Jurkat, Clone E6-1 (cell line): ENCODE measurements at places on chromosomes 5 and 9.
A peak's percentile ranks its signal among the peaks of the same experiment; 100 is the strongest.

DNA sequence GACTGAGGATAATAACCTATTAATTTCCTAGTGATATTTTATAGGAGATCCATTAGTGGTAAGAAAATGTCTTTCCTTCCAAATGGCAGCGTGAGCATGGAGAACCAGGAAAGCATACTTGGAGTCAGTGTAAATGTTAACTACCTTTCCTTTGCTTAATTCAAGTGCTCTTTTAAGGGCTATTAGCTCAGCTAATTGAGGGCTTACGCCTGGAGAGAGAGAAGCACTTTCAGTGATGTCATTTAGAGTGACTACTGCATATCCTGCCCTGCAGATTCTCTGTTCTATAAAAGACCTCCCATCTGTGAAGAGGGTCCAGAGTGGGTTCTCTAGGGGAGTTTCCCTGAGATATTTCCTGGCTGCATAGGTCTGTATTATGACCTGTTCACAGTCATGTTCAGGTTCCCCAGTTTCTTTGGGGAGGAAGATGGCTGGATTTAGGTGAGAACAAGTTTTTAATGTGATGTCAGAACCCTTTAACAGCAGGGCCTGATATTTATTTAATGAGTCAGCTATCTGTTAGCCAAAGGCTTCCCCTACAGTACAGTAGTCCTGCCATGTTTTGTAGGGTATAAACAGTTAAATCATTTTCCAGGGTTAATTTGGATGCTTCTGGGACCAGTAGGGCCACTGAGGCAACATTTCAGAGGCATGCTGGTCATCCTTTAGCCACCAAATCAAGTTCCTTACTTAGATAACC lies 89.6 kb downstream of the TRIM36 start:
- no peak for DNase-seq

DNA sequence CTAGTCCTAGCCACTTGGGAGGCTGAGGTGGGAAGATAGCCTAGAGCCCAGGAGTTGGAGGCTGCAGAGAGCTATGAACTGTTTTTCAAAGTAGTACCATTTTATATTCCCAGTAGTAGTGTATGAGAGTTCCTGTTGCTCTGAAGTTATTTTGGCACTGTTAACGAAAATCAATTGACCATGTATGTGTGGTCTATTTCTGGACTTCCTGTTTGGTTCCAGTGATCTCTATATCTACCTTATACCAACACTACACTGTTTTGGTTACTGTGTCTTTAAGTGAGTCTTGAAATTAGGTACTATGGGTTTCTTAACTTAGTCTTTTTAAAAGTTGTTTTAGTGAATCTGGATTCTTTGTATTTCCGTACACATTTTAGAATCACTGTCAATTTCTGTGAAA lies 13.6 kb downstream of the SLF1 start:
- no peak for DNase-seq

DNA sequence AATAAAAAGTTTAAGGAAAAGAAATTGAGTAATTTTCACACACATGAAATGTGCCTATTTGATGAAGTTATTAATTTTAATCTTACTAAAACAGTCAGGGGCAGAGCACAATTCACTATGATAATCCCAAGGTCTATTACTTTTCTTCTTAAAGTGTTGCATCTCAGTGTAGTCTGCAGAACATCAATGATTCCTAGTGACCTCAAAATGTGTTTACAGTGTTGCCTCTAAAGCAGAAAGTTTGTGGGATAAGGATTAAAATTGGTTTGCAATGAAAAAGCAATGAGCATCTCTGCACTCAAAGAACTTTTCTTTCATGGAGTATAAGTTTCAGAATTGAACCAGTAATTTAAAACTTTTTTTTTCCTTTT lies 63.0 kb downstream of the CEP120 start:
- DNase-seq = no peak

- no peak for DNase-seq
Measured at GRCh38 chr9:110068212-110068611, 139.7 kb downstream of the C9orf152 start.

- no peak for DNase-seq
Measured at GRCh38 chr5:176538989-176539384, 1.8 kb upstream of the RNF44 start.

GRCh38 chr9:105254226-105254625 lies 9.8 kb downstream of the SLC44A1 start:
- DNase-seq = no peak

DNA sequence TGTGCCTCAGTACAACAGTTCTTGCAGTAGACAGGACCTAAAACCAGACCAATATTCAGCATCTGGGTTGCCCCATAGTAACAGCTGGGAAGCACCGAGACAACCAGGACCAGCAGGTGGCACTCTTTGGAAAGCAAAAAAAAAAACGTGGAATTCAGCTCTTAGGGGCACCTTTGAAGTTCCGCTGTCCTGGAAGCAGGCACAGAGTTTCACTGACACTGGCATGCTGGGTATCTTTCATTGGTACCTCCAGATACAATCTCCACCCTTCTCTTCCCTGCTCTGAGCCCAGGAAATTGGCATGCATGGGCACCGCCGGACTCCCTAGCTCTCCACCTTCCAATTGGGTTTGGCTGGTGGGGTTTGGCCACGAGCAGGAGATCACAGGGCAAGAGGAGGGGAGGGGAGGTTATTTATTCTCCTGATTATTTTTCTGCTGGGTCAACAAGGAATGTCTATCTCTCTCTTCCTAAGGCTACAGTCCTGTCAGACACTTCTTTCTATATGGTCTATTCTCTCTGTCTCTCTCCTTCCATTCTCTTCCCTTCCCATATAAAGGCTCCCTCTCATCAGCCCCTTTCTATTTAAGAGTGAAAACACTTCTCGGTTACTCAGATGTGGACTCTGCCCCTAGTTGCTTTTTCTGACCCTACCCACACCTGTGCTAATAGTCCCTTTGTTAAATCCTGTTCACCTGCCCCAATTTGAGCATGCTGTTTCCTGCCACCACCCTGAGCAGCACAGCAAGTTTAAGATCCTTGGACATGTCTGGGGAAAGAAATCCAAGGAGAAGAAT lies 1.9 kb upstream of the IDNK start:
- DNase-seq = peak; percentile 66

DNA sequence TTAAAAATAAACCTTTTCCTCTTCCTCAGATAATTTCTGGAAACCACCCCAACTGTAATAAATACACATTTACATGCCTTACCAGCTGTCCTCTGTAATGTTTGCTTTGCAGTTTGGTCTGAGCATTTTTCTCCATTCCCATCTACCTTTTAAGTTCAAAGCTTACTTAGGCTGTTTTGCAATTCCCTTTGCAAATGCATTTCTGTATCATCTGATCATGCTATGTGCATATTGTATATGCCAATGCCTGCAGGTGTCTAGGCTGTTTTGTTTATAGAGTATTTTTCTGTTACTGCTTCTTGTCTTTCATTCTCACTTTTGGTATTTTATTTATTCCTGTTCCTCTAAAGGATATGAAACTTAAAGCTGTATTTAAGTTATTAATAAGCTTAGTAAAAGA lies 86.3 kb downstream of the SLC44A1 start:
- DNase-seq = no peak

DNA sequence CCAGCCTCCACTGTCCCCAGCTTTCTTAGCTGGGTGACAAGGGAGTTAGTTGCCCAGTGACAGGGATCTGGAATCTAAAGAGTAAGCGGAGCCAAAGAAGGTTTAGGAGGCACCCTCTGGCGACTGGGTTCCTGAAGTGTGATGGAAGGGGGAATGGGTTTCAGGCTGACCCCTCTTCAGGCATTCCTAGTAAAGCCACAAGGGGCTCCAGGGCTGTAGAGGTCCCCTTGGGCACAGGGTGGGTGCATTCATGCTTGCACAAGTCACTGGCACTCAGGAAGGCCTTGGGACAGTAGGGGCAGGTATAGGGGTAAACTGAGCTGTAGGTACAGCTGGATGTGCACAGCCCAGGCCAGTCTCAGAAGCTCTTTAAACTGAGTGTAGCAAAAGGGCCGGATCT lies 74.2 kb downstream of the CPLANE1 start:
- DNase-seq = no peak

DNA sequence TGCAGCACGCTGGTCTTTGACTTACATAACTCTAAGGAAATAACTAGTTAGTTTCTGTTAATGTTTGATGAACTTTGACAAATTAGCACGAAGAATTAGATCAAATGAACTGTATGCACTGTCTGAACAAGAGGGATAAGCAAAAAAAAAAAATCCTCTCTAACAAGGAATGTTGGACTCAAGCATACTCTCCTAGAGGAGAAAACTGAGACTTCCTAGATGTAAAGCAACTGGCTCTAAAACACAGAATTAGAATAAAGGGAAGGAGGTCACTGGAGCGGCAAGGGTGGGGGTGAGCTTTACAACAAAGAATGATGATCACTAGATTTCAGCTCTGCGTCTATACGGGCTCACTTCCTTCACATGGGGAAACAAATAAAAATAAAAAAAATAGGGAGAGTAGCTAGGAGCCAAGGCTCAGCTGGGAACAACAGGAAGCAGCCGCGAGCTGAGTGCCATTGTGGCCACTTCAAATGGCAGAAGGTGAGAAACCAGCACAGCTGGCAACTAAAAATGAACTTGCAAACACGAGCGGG lies 48.7 kb upstream of the CEMIP2 start:
- DNase-seq = no peak

DNA sequence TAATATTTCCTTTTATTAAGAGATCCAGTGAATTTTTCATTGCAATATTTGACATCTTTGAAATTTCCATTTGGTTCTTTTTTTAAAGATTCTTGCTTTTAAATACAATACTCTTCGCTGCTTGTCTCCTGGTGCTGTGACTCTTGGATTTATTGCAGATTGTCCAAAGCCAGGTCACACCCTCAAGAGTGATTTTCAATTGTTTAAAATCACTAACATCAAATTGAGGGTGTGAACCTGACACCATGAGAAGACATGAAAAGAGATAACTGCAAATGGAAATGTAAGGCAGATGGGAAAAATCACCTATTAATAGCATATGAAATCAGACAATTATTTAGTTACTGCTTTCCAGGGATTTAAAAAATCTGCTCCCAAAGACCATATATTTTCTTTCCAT lies 42.6 kb downstream of the ANXA1 start:
- DNase-seq = no peak

GRCh38 chr9:117138231-117138630 lies 276.6 kb downstream of the ASTN2 start:
- no peak for DNase-seq

DNA sequence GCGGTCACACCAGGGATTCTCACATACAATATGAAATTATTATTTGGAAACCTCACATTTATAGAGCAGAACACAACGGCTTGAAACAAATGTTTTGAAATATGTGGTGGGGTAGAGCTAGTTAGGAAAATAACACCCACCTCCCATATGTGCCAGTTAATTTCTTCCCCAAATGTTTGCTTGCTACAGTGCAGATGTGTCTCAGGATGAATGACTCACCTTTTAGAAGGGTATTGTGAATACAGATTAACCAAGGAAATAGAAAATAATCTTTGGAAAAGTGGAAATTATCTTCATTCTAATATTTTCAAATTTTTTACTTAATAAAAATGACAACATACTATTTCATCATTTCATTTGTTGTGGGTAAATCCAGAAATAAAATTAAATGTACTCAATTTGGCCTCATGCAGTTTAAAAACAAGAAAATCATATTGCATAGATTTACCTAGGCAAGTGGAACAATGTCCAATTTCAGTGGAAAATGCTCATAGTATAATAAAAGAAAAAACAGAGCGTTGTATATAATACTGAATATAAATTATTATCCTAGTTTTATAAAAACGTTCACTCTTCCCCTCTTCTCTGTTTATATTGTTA lies 39.3 kb upstream of the RICTOR start:
- DNase-seq = no peak

GRCh38 chr5:157952374-157952685 lies 93.4 kb upstream of the CLINT1 start:
- no peak for DNase-seq

- peak; percentile 81 for DNase-seq
Measured at GRCh38 chr5:39197556-39197955, 21.8 kb downstream of the FYB1 start.

GRCh38 chr9:2355697-2355983 lies 265.9 kb upstream of the VLDLR start:
- DNase-seq = no peak

DNA sequence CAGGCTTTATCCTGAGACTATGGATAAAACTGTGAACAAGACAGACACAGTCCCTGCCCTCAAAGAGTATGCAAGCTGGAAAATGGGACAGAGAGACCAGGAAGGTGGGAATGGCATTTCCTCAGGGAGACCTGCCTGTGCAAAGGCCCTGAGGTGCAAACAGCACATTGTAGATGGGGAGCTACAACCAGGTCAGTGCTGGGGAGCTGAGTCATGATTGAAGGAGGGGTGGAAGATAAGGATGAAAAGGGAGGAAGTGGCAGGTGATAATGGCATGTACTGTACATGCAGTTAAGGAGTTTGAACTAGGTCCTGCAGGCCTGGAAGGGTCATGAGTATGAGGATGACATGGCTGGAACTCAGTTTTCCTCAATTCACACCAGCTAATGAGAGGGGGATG lies 75.5 kb upstream of the BOD1 start:
- no peak for DNase-seq

GRCh38 chr9:38068701-38069628 lies at the start of gene SHB:
Gene SHB, minus strand, starts transcription at chr9:38069227. Its CDS starts 582 bp downstream, at chr9:38068645.
- peak; percentile 36 for DNase-seq

GRCh38 chr5:54860321-54860720 lies 125.1 kb downstream of the ESM1 start:
- no peak for DNase-seq

GRCh38 chr5:59575648-59576445 lies 317.7 kb downstream of the PDE4D start:
- no peak for DNase-seq

DNA sequence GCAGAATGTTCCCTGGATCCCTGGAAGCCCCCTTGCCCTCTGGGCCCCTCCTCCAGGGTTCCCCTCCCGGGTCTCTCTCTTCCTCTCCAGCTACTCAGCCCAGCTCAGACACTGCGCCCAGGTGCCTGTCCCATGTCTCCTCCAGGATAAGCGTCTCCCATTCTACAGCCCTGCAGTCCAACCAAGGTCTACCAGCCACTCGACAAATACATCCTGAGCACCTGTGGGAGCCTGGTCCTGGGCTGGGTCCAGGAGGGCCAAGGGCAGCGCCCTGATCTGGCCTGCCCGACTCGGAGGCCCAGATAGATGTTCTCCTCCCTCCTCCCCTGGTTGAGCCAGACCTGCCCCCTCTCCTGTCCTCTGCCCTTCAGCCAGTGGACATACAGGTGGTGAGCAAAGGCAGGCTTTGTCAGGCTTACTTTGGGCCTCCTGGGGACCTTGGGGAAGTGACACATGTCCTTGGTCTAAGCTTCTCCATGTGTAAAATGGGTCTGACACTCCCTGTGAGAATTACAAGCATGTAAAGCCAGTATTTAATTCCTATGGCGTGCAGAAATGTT lies 1.4 kb downstream of the FLT4 start:
- DNase-seq = no peak
